ENCODE measurements at places on chromosomes 7 and 10.
A peak's percentile ranks its signal among the peaks of the same experiment; 100 is the strongest.

GRCh38 chr10:65194555-65194954 is 1673.4 kb downstream of the REEP3 start:
- no peak for DNase-seq

DNA sequence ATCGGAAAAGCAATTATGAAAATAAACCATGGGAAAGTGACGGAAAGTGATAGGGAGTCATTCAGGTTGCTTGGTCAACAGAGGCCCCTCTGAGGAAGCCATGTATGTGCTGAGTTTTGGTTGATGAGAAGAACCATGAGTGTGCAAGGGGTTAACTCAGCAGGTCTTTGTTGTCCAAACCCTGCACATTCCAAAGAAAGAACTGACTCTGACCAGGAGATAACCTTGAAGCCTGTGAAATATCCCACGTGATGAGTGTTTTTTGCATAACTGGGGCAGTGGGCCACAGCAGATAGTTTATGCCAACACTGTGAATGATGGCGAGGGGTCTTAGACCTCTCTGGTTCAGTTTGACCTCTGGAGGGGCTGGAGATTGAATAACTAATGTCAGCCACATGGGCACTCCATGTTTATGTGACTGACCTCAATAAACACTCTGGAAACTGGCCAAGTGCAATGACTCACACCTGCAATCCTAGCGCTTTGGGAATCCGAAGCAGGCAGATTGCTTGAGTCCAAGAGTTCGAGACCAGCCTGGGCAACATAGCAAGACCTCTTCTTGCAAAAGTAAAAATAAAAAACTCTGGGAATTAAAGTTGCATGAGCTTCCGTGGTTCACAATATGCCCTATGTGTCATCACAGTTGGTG is 154.0 kb upstream of the FOXK1 start:
- no peak for DNase-seq

DNA sequence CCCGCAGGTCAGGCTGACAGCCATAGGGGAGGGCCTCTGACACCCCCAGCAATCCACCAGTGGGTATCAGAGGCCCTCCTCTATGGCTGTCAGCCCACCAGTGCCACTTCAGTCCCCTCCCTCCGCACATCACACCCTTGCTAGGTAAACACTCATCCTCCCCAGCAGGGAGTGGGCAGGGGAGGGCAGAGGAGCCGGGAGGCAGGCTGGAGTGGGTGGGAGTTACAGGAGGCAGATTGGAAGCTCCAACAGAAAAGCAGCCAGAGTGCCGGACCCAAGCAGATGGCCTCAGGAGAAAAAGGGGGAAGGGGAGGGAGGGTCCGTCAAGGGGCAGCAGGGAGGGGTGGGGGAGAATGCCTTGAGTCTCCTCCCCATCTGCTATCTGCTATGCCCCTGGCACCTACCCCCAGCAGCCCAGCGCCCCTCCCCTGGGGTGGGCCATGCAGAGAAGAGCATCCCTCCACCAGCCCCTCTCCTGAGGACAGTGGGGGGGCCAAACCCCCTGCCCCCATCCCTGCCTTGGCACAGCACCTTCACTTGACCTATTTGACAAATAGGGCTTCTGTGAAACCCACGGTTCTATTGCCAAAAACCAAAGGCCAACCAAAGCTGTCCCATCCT is 2.4 kb downstream of the RASGEF1A start:
- no peak for DNase-seq

DNA sequence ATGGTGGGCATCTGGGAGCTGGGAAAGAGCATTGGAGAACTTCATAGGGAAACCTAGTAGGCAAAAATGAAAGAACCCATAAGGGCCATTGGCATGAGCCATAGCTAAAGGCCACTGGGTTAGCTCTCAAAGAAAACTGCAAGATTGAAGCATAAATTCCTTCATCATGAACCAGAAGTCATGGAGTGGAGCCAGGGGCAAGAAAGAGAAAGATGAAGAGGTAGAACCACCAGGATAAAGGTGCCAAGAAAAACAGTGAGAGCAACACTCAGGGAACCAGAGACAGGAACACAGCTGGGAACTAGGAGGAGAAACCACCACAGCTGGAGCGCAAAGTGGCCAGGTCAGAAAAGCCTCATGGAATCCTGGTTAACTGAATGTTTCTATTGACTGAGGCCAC is 11.5 kb upstream of the SGMS1 start:
- DNase-seq, result no peak

GRCh38 chr7:99257065-99257464 is 15.6 kb upstream of the MYH16 start:
- DNase-seq, result no peak

DNA sequence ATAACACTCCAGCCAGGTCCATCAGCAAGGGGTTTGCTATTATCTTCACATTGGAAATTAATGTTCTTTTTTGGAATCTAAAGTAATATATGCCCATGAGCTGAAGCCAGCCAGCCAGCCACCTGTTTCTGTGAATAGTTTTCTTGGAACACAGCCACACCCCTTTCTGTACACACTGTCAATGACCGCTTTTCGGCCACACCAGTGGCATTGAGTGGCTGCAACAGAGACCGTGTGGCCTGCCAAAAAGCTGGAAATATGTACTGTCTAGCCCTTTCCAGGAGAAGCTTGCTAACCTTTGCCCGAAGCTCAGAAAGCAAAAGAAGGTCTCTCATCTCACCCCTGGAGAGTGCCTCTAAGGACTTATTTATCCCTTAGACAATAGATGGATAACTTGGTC is 98.5 kb upstream of the NPS start:
- DNase-seq, result no peak

GRCh38 chr7:39357648-39358047 is 208.6 kb upstream of the YAE1 start:
- DNase-seq, result peak; percentile 4

DNA sequence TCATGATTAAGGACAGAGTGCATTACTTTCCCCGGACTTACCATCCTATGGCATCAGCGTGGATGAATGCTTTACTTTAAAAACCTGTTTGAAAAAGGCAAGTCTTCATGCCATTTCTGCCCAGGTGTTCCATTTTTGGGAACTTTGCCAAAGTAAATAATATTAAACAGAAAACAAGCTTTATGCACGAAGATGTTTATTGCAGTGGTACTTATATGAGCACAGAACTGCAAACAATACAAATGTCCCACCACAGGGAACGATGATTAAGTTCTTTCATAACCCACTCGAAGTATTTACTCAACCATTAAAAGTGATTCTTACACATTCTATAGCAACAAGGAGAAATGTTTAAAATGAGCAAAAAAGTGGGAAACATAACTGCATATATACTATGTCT is 109.7 kb upstream of the GDF10 start:
- DNase-seq, result no peak

GRCh38 chr10:44463511-44464121 is 78.7 kb upstream of the CXCL12 start:
- no peak for DNase-seq

DNA sequence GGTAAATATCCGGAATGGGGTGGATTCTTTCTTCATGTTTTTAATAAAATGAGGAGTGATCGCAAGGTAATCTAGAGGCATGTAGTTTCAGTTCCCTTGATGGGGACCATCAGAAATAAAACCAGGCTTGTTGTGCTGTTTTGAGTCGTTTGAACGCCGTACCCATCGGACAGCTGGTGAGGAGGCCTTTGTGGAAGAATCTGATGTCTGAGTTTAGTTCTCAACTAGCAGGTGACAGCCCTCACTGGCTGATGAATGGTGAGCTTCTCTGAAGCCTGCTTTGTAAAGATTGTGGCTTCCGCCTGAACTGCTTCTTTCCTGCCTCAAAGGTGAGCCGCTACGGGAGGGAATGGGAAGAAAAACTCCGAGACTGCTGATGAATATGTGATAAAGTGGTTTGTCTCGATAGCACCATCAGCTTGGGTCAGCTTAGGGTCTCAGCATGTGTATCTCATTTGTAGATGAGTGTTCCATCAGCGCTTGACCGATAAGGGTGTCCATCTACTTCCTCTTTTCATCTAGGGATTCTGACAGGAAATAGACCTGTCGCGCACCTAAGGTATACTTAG is 977 bp downstream of the TMEM248 start:
- peak; percentile 53 for DNase-seq

DNA sequence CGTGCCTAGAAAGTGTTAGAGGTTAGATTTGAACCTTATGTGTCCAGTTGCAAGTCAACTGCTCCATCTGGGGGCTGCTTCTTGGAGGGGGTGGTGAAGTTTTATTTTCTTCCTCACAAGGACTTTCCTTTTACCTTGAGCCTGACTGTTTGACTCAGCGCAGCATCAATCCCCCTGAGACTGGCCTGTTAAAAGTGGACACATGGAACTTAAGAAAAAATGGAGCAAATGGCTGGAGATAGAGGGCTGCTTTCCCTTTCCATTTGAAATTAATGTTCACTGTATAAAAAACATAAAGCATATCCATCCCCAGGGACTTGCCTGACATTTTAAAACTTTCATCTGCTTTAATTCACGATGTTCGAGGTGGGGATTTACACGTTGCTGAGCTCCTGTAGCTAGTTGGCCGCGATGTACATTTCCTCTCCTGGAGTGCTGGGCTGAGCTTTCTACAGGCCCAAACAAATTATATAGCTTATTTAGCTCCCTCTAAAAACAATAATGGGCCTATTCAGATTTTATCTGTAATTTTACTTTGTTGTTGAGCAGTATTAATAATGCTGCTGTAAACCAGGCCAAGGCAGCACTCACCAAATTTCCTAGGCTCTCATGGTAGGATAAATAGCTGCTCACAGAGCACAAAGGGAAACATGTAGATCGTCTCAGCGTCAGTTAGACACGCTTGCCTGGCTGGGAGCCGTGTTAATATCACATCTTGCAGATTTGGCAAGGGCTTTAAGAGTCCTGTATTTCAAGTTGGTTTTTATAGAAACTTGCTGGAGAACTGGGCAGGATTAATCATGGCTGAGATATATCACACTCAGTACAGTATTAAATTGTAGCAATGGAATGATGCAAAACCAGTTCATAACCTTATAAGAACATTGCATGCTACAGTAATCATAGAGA is 251.5 kb downstream of the LRMDA start:
- no peak for DNase-seq

DNA sequence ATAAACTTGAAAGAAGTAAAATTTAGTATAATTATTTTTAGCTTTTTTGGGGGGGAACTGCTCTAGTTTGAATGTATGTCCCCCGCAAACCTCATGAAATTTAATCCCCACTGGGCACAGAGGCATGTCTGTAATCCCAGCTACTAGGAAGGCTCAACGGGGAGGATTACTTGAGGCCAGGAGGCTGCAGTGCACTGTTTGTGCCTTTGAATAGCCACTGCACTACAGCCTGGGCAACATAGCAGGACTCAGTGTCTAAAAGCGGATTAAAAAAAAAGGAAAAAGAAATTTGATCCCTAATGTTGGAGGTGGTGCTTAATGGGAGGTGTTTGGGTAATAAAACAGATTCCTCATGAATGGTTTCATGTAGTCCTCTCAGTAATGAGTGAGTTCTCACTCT is 43.1 kb upstream of the PHF14 start:
- no peak for DNase-seq

DNA sequence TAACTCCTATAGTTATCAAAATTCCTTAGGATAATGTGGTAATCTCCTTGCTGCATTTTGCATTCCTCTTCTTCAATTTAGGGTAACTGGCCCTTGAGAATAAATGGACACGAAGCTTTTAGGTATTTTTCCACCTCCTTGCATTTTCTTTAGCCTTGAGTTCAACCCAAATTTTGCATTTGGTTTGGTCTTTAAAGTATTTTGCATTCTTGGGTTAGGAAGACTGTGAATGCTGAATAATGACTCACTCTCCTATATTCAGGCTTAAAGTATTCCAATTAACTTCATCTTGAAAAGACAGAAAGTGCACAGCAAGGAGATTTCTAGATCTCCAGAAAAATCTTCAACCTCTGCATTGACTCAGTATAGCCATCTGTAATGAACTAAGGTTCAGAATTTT is 47.3 kb downstream of the TFPI2 start:
- no peak for DNase-seq

- DNase-seq, result no peak
Measured at GRCh38 chr7:28395831-28396230, 16.5 kb upstream of the CREB5 start.

GRCh38 chr10:77763453-77764430 is 126.1 kb upstream of the KCNMA1 start:
- DNase-seq, result no peak

- no peak for DNase-seq
Measured at GRCh38 chr10:78975926-78976325, 92.8 kb upstream of the ZMIZ1 start.

DNA sequence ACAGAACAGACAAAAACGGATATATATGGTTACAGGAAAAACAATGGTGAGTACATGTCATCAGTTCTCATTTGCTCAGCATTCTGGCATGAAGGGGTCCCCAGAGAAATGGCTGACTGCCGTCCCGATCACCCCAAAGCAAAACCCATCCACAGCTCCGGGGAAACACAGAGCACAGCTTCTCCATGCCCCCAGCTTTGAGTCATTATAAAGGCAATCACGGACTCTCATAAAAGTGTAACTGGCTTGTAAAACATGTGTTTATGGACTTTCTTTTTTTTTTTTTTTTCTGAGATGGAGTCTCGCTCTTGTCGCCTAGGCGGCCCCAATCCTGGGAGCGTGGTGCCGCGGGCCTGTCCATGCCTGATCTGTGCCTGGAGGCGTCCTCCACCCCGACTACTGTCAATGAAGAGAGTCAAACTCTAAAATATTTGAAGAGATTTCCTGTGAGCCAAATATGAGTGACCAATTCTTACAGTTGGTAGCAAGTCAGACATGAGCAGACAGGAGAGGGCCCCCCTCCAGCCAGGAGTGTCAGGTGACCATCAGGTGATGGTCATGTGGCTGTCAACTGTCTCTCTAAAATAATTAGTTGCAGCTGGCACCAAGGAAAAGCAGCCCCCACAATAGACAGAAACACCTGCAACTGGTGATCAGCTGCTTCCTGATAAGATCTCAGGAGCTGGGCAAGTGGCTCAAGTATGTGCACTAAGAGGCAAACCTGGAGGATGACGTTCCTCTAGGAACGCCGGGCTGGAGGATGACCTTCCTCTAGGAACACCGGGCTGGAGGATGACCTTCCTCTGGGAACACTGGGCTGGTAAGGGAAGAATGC is 21.7 kb upstream of the NOM1 start:
- DNase-seq, result no peak

DNA sequence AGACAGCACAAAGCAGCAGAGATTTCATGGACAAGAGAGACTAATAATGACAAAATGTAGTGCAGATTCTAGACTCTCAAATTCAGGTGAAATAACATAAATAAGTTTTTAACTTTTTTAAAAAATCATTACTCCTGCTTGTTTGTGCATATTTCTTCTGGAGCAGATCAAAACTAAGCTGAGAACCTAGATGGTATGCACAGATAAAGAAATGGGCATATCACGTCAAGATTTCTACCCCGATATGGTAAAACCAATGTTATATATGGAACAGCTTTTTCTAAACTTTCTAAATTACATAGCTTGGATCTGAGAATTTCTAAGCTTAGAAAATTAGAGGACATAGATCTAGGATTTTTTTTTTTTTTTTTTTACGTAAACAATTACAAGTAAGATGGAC is 18.2 kb downstream of the TWIST1 start:
- no peak for DNase-seq

- no peak for DNase-seq
Measured at GRCh38 chr10:31207636-31208035, 111.4 kb upstream of the ZEB1 start.

Measured in KBM-7 (cell line).